ENCODE measurements at places on chromosomes 7 and 10.
A peak's percentile ranks its signal among the peaks of the same experiment; 100 is the strongest.

GRCh38 chr7:13276977-13277376, 589.5 kb downstream of the ARL4A start:
- no peak for DNase-seq

DNA sequence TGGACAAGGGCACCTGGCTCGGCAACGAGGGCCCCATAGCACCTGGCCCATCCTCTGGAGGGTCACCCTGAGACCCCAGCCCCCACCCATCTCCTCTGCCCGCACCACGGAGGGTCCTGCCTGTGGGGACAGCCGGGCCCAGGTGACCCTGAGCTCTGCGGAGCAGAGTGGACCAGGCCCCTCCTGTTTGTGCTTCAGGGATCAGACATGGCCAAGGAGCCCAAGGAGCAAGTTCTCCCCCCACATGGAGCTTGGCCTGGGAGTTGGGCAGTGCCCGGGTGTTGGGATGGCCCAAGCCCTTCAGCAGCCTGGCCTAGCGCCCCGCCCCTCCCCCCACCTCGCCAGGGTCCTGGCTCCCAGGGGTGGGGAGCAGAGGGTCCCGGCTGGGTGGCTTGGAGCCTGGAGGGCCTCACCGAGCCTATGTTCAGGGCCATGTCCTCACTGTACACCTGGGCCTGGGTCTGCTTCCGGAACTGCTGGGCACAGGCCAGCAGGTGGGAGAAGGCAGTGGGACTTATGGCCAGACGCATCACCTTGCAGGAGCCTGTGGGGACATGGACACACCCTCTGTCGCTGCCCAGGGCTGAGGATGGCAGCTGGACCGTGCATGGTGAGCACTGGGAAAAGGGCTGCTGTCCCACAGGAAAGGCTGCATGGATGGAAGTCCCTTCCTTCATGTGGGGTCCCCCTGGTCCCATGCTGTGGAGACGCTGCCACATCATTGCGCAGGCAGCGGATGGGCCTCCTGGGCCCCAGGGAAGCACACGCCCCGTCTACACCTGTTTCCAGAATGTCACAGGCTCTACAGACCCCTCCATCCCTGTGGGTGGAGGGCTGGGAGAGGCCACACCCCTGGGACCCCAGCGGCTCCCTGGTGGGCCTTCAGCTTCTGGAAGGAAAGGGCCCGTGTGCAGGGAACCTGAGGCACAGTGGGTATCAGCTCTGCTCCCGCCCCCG, 49.2 kb upstream of the NKX6-2 start:
- DNase-seq = no peak

DNA sequence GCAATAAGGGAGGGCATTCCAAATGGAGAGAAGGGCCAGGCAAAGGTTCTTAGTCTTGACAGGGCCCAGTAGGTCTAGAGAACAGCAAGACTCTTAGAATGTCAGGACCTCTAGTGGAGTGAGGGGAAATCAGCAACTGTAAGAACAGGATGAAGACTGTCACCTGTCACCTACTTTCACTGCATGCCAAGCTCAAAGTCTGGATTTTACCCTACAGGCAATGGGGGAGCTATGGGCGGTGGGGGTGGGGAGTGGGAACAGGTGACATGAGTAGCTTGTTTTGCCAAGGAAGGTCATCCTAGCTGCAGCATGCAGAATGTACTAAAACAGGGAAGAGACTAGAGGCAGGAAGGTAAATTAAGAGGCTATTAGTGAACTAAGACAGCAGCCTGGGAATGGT, 18.3 kb downstream of the GOT1 start:
- no peak for DNase-seq

GRCh38 chr7:132291481-132291880, 284.8 kb downstream of the PLXNA4 start:
- DNase-seq = no peak

DNA sequence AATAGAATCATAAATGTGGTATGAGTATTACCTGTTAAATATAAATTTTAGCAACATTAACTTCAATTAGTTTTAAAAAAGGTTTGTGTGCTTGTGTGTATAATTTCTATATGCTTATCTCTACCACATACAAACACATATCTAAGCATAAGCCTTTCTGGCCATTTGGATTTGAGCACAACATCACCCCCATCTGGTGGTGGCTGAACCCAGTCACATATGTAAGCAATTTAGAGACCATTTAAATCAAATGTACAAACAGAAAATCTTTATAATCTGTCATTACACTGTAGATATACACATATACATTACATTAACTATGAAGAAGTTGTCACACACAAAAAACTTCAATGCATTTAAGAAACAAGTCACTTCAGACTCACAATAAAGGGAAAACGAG, 31.7 kb downstream of the GPR22 start:
- DNase-seq = no peak

DNA sequence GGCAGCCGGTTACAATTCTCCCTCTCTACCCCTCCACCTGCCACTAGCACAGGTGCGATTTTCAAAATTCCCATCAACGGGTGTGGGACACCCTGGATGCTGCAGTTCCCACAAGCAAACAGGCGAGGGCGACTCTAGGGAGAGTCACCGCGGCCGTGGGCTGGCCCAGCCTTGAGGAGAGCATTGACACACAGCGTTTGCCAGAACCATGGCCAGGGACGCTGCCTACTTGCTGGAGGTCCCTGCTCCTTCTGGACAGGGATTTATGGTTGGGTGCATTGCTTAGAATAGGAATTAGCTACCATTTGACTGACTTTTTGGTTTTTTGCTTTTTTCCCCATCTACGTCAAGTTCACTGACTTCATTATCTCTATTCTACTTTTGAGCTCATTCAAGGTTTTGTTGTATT, 19.0 kb upstream of the CLDN4 start:
- DNase-seq = no peak

DNA sequence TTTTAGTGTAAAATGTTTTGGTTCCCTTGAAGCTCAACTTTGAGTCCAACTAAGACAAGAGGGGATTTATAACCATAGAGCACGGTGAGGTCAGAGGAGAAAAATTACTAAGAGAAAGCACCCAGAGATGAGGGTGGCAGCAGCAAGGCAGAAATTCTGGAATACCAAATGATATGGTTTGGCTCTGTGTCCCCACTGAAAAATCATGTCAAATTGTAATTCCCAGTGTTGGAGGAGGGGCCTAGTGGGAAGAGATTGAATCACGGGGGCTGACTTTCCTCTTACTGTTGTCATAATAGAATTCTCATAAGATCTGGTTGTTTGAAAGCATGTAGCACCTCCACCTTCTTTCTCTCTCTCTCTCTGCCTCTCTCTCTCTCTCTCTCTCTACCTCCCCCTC, 19.4 kb upstream of the AKR1C1 start:
- DNase-seq = no peak

DNA sequence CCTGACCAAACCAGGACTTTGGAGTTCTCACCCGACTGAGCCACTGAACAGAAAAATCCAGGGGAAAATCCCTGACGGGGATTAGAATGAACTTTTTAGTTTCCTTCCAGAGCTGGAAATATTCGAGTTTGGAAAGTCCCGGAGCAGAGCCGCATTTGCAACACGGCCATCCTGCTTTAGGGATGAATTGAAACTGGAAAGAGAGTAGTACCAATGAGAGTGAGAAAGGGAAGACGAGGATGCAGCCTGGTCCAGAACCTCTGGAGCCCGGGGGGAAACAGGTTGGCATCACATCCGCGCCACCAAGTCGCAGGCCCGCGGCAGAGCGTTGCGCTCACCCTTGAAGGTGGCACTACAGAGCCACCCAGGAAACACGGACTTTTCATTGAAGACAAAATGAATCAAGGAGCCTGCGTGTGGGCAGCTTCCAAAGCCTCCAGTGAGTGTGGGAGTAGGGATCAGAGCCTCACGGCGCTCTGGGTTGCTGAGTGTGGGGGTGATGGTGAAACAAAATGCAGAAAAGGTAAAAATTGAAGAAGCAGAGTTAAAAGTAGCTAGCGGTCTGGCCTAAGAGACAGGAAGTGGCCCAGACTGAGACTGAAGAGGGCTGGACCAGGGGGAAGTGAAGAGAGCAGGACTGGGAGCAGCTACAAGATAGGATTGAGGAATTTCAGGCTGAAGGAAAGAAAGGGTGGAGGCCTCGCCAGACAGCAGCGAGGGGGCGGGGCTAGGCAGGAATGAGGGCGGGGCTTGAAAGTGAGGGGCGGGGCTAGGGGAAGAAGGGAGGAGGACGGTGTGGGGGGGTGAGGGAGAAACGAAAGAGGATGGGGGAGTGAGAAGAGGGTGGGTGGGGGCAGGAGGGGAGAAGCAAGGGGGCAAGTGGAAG, 1.8 kb downstream of the SMURF1 start:
- DNase-seq = peak; percentile 84

- DNase-seq = no peak
Measured at GRCh38 chr10:85575441-85575840, 791.2 kb downstream of the GRID1 start.

GRCh38 chr10:90417029-90417428, 440.8 kb downstream of the HTR7 start:
- no peak for DNase-seq

DNA sequence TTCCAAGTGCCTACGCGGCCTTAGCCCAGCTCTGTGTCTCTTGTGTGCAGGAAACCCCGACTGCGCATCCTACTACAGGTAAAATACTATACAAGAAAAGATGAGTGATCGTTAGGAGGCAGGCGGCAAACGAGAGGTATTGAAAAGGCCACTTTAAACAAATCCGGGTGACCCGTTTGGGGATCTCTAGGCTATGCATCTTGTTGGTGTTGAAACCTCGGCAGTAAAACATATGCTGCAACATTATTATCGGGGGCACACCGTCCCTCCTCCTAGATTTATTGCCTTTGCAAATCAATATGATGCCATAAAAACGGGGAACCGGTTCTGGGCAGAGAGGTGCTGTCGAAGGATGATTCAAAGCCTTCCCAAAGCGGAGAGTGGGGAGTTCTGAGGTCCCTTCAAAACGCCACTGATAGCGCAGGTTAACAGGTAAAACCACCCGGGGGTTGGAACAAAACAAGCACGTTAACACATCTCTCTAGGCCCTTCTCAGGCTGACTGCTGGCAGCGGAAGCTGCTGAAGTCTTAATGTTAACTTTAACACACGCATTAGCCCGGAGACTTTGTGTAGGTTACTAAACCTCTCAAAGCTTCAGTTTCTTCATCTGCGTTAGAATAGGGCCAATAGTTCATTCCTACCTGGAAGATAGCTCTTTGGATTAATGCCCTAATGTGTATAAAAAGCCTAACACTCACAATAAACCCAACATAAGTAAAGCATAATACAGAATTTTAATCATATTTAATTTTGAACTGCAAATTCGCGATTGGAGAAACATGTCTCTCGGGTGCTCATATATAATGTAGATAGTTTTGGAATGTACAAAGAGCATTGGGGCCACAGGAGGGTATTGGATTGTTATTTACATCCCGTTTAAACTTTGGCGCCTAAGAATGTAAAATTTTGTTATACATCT, 2.6 kb upstream of the TBX20 start:
- DNase-seq = no peak

DNA sequence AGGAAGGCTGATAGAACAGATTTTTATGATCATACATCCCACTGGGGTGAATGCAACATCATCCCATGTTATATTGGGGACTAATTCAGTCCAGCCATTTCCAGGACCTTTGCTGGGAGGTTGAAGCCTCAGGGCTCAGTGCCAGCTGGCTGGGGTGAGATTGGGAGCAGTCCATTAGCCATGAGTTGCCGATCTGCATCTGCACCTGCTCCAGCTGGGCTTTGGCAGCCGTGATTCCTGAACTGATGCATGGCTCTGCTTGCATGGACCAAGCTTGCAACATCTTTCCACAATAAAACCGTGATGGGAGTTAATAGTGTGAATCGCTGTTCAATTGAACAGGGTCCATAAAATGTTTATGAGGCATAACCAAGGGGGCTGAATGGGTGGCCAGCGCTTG, 346.9 kb downstream of the TYW1 start:
- no peak for DNase-seq

- DNase-seq = no peak
Measured at GRCh38 chr10:32259551-32259950, 87.4 kb downstream of the EPC1 start.
